ENCODE measurements at places on chromosomes 6 and 20. TPM values are rescaled to one million over a fixed set of nuclear protein-coding genes. Genes with fewer than 3 reads are reported as not detected.
A peak's percentile ranks its signal among the peaks of the same experiment; 100 is the strongest.

DNA sequence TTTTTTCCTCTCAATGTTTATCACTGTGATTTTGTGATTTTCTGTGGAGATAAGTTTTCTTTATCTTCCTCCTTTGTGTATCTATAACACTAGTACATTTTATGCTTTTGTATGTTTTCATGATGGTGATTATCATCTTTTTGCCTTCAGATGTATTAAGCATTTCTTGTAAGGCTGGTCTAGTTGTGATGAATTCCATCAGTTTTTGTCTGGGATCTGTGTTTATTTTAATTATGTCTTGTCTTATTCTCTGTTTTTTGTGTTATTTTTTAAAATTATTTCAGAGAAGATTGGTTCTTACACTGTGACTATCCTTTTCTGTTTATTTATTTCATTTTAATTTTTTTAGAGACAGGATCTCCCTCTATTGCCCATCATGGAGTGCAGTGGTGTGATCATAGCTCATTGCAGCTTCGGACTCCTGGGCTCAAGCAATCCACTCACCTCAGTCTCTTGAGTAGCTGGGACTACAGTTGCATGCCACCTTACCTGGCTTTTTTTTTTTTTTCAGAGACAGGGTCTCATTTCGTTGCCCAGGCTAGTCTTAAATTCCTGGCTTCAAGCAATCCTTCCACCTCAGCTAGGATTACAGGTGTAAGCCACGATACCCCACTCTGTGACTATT lies 187.4 kb downstream of the SLC16A10 start:
- no peak for DNase-seq

DNA sequence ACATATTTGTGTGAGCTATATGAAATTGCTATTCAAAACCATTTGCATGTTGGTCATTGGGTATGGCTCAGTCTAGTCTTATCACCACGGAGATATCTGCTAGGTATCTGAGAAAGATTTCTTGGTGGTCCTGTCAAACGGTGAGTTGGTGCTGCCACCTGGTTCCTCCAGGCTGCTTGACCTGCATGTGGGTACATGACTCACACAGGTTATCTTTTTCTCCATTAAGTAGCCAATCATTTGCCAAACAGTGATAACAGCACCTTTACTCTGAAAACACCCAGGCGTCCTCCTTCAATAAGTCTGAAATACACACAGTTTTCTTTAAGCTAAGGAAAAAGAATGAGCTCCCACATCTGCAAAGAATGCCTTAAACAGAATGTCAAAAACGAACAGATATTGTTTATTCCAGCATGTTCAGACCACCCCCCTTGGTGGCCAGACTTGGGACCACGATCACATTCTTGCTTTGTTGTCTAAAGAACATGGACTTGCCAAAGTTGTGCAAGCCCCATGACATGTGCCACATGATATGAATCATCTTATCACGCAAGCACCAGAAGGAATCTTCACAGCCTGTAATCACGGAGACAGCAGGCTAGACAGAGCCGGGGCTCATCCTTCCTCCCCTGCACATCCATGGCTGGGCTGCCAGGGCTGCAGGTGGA lies 200.7 kb upstream of the THBS2 start:
- DNase-seq = peak; percentile 68

GRCh38 chr6:4176907-4177306 lies 41.5 kb upstream of the ECI2 start:
- no peak for DNase-seq

DNA sequence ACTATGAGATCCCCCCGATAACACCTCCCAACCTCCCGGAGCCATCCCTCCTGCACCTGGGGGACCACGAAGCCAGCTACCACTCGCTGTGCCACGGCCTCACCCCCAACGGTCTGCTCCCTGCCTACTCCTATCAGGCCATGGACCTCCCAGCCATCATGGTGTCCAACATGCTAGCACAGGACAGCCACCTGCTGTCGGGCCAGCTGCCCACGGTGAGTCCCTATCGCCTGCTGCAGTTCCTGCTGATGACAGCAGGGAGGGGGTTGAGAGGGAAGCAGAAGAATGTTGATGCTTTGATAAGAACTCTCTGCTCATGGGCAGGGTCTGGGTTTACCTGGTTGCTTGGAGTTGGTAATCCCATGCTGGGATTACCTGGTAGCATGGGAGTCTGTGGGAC lies 91.9 kb downstream of the TOX2 start:
- DNase-seq = no peak

DNA sequence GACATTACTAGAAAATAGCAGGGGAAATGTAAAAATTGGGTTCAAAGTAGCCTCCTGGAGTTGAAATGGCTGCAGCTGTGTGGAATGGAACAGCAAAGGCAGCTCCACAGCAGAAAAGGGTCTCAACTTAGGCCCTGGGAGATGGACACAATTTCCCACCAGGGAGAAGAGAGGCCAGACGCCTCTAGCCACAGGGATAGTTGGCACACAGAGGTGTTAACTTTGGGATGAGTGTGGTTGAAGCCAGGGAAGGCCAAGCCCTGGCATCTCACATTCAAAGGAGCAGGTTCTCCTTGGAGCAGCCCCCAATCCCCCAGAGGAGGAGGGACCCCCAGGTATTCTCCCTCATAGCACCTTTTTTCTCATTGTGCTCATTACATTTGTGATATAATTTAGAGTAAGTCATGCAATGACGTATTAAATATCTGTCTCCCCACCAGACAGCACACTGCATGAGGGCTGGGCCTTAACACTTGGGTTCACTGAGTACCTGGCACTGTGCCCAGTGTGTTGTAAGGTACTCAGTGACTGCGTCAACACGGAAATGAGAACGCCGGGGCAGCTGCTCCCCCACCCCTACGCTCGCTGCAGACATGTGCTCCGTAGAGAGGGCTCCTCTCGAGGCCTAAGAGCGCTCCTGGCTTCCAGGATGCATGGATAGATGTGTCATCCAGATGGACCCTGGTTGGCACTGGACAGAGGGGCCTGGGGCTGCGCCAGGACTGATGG lies 76.0 kb upstream of the CD93 start:
- DNase-seq = peak; percentile 78

GRCh38 chr6:158406736-158407135 lies 94.5 kb downstream of the TULP4 start:
- peak; percentile 61 for DNase-seq

FNDC11 gene
- polyA plus RNA-seq = 0.22 TPM

TMEM170B gene
- polyA plus RNA-seq = 1.5 TPM
